HFFc6 (cell line): ENCODE measurements at places on chromosomes 5 and 9. TPM values are rescaled to one million over a fixed set of nuclear protein-coding genes. Genes with fewer than 3 reads are reported as not detected.

Gene GRIN1
- 0.83 TPM in 1 of 2 replicates, not detected in the other for total RNA-seq

Gene TMEM167A
- 131 to 148 TPM (median 148 TPM) in 3 replicates for total RNA-seq

Gene ZNF366
- total RNA-seq: not detected in 3 replicates

Gene EMB
- not detected in 3 replicates for total RNA-seq
